ENCODE measurements at places on chromosomes 11 and 22.

- no peak for DNase-seq
These were observed 56.1 kb downstream of the ST14 start for GRCh38 chr11:130215531-130216220.

DNA sequence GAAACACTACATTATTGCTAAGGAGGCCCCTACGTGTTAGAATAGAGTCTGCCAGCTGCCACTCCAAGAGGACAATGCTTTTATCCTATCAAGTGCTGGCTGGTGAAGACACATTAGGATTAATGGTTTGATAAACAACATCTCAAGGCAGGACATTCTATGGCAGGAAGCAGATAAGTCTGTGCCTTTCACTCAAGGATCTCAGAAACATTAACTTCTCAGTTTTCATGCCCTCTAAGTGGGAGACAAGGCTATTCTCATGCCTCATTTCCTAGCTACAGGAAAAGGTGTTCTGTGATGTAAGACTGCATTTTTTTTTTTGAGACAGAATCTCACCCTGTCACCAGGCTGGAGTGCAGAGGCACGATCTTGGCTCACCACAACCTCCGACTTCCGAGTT is 23.5 kb upstream of the TIMP3 start:
- no peak for DNase-seq

DNA sequence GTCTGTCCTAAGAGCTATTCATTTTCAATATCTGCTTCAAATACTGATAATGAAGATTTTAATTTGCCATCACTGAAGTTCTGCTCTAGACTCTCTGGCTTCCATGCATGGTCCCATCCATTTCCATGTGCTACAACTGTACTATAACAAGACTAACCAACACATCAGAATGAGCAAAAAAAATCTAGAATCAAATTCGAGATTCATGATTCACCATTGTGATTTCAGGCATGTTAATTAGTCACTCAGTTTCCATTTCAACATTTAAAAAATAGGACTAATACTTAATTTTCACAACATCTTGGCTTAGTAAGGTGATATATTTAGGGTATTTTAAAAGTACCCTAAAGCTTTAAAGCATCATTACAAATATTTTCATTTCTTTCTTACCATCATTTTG is 22.8 kb downstream of the PICALM start:
- no peak for DNase-seq

DNA sequence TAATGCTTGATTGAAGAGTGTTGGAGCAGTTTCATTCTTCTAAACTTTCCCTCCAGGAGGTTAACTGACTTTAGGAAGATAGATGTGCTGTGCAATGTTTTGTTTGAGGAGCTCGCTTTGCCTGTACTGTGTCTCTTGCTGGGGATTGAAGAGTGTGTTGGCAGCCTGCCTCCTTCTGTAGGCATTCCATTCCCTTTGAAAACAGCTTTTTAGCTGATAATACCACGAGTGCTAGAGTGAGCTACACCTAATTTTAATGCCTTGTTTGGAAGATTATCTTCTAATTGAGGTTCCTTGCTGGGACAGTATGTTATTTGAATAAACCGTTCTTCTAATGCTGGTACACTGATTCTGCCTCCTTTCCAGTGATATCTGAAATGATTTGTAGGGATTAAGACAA is 7.2 kb downstream of the DDX10 start:
- no peak for DNase-seq

DNA sequence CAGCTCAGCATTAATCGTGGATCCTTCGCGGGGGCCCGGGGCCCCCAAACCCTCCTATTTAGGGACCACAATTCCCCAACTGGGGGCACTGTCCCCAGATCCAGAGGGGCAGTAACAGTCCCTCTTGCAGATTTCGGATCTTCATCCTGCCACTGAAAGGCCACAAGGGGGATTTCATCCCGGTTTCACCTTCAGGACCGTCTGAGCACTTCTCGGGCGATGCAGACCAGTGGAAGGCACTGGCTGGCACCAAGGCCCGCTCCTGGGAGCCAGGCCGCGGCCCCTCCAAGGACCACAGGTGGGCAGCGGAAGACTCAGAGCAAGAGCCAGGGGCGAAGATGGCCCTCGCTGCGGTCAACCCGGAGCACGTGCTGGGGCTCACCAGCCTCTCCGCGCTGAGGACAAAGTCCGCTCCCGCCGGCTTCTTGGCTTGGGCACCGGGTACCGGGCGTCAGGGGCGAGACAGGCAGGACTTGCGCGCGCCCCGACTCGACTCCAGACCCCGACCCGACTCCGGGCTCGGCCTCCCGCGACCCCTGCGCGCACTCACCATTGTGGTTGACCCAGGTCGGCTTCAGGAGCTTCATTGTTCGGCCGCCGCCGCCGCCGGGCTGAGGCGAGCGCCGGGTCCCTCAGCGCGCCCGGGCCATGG is 517 bp downstream of the HIRA start:
- DNase-seq: no peak

GRCh38 chr11:132987936-132988335 is 544.4 kb downstream of the OPCML start:
- DNase-seq: no peak

DNA sequence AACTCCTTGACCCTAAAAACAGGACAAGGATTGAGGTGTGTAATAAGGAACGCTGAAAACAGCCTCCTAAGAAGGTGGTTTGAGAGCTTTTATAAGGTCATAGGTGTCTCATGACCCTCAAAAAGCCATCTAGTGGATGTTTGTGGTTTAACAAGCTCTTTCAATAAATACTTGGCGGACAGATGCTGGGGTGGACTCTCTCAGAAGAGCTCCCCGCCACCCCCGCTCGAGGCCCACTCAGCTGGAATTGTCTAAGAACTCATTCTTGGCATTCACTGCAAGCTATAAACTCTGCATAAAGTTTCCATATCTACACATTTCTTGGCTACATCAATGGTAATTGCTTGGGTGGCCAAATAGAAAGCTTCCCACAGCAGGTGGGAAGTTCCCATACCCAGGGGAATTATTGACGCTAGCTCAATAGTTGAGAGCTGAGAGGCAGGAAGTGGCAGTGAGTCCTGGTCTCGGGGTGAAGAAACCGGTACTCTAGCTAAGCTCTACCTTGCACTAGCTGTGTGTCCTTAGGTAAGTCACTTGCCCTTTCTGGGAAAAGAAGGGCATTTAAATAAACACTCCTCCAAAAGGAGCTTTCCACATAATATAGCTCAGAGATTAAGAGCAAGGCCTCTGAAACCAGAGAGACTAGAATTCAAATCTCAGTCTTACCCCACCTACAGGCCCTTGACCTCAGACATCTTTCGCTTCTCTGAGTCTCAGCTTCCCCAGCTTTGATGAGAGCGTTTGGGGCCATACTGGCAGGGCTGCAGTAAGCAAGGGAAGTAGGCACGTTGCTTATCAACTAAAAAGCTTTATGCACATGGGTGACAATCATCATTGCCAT is 6.4 kb downstream of the MS4A15 start:
- DNase-seq: no peak

DNA sequence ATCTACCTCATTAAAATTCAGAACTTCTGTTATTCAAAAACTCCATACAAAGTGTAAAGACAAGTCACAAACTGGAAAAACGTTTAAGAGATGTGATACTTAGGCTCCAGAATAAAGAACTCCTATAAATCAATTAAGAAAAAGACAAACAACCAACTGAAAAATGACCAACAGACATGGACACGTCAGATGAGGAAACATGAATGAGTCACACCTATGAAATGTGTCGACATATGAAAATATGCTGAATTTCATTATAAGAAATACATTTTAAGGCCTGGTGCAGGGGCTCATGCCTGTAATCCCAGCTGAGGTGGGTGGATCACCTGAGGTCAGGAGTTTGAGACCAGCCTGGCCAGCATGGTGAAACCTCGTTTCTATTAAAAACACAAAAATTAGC is 78.7 kb downstream of the ENTHD1 start:
- no peak for DNase-seq

GRCh38 chr11:68317147-68317785 is 4.9 kb downstream of the LRP5 start:
- no peak for DNase-seq

DNA sequence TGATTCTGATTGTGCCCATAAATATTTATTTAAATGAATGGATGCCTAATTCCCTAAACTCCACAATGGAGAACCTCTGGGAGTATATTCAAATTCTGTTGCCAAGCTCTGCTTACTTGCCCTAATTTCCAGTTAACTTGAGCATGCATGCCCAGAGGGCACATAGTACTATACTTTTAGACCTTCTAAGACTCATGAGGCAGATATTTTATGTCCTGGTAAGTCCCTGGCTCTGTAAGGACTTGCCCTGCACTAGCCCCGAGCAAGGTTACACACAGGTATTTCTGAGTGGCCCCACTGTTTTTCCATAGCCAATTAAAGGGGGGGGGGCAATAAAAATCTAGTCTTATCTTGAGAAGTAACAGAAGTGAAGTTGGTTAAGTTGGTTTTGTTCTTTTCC is 21.1 kb upstream of the CAPRIN1 start:
- DNase-seq: no peak

GRCh38 chr11:101786421-101786820 is 128.4 kb upstream of the CEP126 start:
- no peak for DNase-seq

DNA sequence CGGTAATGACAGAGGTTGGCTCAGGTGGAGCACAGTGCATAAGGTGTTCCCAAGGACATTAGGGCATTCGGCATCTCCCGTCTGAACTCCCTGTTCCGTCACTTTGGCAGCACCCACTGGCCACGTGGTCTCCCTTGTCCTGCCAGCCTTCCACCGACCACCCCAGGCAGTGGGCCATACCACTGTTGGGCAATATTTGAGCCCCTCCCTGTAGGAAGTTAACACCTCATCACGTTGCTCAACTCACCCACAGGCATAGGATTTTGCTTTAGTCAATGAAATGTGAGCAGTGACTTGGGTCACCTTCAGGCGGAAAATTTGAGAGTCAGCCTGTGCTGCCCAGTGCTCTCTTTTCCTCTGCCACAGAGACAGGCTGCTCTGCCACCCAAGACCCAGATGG is 44.0 kb downstream of the SERPINH1 start:
- DNase-seq: no peak
